ENCODE measurements at places on chromosomes 5 and 9. TPM values are rescaled to one million over a fixed set of nuclear protein-coding genes. Genes with fewer than 3 reads are reported as not detected.

The TAF11L10 gene
- total RNA-seq: not detected

The HMCN2 gene
- total RNA-seq: 2.4 TPM

The RNF44 gene
- 14.7 TPM for total RNA-seq

The FRMD3 gene
- 5.2 TPM for total RNA-seq

The ANKRD18B gene
- not detected for total RNA-seq

The PKD2L2 gene
- total RNA-seq: not detected

The WHRN gene
- total RNA-seq: 4.1 TPM

The AMBP gene
- total RNA-seq: not detected

- DNase-seq: no peak
These were observed 50.7 kb downstream of the WNK2 start for GRCh38 chr9:93234600-93234999.

DNA sequence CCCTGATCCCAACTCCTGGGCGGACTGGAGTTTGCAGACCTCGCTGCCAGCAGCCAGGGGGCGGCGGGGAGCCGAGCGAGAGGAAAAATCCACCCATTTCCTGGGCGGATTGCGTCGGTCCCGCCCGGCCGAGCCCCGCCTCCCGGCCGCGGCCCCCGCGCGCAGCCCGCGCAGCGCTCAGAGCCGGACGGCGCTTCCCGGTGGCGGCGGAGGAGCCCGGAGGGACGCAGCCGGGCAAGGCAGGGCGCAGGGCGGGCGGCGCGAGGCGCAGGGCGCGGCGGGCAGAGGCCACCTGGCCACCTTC is at the start of gene OLFM1:
TSS of gene OLFM1 (plus strand) at position 180 of the 304 bp plus-strand sequence. CDS start 322 bp downstream, outside the sequence.
- no peak for DNase-seq

- DNase-seq: no peak
These were observed 823.3 kb upstream of the DMAC1 start for GRCh38 chr9:8622871-8623270.

- no peak for DNase-seq
These were observed 209.1 kb upstream of the ADCY2 start for GRCh38 chr5:7186818-7187217.

GRCh38 chr5:73948720-73949119 is 322.7 kb downstream of the ARHGEF28 start:
- DNase-seq: no peak

- DNase-seq: no peak
These were observed 136.3 kb downstream of the MYO10 start for GRCh38 chr5:16799796-16800195.

- no peak for DNase-seq
These were observed 321.7 kb downstream of the MLLT3 start for GRCh38 chr9:20300430-20301115.

DNA sequence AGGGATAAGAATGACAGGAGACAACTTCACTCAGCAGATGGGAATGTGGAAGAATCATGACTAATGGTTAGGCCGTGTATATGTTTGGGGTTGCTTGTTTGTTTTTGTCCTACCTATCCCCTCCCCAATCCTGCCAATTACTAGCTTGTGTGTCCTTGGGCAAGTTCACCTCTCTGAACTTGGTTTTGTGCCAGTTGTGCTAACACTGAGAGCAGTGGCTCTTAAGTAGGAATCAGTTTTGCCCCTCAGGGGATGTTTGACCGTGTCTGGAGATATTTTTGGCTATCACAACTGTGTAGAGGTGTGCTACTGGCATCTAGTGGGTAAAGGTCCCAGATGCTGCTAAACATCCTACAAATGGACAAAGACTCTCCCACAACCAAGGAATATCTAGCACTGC is 287.0 kb downstream of the DMRT2 start:
- DNase-seq: no peak

DNA sequence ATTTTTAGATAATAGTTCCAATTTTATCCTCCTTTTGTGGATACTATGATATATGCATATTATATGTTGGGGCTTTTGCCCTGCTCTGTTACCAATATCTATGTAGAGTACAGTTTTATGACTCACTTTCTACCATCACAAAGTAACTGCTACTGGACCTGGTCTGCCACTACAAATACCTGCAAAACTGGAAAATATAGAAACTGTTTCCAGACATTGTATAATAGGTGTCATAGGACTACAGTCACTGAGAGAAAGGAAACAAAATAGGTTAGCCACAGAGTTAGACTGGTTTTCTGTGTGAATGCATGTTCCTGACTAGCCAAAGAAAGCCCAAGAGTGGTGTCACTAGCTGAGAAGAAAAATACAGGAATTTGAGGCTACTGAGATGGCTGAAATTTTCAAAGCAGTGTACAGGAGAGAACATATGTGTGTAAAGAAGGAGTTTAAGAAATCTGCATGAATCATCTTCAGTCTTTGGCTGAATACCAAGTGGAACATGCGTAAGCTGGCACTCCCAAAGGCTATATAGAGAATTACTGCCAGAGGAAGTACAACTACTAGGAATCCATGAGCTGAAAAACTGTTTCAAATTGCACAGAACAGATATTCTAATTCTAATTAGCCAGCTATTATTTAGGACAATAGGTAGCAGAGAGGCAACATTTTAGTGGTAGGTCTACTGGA is 29.0 kb upstream of the FAM174A start:
- no peak for DNase-seq

DNA sequence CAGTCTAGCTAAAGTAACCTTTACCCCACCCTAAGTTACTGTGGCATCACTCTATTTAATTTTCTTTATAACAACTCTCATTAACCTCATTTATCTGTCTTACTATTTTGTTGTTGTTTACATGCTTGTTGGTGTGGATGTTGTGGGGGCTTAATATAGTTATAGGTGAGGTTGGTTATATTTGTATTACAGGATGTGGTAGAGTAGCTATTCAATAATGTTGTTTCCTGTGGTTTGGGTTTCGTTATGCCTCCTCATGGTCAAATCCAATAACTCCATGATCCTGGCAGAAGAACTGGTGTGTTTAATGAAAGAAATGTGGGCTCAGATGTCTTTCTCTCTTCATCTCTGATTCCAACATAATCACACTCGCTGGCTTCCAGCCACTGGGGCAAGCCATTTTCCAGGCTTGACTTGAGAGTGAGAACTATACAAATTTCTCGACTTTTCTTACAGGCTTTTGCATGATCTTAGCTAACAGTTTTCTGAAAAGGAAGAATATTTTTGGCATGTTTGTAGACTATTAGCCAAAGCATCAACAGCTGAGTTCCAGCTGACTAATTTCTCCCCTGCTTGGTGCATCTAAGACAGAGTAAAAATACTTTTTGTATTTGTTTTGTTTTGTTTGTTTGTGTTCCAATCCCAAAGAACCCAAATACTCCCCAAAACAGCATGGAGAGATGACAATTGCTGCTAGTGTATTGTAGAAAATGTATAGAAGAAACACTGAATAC is 303.7 kb upstream of the PAPPA start:
- DNase-seq: no peak

DNA sequence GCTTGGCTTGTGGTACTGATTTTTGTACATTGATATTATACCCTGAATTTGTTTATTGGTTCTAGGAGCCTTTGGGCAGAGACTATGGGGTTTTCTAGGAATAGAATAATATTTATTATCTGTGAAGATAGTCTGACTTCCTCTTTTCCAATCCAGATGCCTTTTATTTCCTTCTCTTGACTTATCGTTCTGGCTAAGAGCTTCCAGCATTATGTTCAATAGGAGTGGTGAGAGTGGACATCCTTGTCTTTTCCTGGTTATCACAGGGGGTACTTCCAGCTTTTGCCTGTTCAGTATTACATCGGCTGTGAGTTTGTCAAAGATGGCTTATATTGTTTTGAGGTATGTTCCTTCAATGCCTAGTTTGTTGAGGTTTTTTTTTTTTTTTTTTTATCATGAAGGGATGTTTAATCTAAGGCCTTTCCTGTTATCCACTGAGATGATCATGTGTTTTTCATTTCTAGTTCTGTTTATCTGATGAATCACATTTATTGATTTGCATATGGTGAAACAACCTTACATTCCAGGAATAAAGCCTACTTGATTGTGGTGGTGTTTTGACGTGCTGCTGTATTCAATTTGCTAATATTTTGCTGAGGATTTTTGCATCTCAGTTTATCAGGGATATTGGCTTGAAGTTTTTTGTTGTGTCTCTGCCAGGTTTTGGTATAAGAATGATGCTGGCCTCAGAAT is 77.5 kb downstream of the CERT1 start:
- DNase-seq: no peak

- DNase-seq: no peak
These were observed 34.3 kb downstream of the PCA3 start for GRCh38 chr9:76798527-76798926.

DNA sequence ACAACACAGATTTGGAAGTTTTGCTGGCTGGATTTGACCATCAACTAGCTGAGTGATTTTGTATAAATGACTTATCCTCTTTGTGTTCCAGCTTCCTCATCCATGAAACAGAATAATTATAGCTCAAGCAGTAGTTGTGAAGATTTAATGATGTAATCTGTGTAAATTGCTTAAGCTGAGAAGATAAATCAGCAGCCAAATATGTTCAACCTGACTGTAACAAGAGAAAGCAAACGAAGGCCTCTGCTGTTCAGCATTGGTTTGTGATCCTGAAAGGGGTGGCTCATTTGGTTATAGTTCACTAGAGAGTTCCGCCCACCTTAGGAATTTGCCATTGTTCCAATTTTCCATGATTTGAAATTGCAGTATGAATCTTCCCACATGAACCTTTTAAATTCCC is 75.7 kb upstream of the CCDC112 start:
- DNase-seq: no peak

- no peak for DNase-seq
These were observed 47.9 kb upstream of the BASP1 start for GRCh38 chr5:17169507-17169906.

GRCh38 chr5:160453751-160454150 is 32.1 kb downstream of the PTTG1 start:
- no peak for DNase-seq

- no peak for DNase-seq
These were observed 78.3 kb downstream of the PARP8 start for GRCh38 chr5:50744776-50745175.

DNA sequence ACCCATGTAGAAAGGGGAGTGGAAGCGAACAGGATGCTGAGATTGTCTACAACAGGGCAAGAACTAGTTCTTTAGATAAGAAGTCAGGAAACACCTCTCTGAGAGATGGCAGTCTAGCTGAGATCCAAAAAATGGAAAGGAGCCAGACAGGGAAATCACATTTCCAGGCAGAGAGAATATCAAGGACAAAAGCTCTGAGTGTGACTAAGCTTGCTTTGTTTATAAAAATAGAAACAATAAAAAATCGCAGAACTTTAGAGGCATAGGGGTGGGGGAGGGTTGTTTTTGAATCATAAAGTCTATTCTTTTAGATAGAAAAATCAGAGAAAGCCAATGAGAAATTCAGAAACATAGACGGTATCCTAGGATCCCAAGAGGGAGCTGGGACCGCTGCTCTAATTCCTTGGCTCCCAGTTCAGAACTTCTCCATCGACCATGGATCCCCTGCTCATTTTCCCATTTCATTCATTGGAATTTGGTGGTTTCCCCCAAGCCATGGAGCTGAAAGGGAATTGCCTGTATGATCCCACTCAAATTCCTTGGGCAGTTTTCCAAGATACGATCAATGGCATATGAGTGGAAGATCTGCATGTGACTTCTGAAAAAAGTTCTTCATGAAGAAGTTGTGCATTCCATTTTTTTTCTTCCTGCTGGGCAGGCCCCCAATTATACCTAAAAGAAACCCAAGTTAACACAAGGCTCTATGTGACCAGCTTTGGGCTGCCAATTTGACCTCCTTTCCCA is 182.0 kb downstream of the GRIA1 start:
- no peak for DNase-seq

GRCh38 chr5:181242031-181242451 is 1.7 kb downstream of the RACK1 start:
- no peak for DNase-seq

DNA sequence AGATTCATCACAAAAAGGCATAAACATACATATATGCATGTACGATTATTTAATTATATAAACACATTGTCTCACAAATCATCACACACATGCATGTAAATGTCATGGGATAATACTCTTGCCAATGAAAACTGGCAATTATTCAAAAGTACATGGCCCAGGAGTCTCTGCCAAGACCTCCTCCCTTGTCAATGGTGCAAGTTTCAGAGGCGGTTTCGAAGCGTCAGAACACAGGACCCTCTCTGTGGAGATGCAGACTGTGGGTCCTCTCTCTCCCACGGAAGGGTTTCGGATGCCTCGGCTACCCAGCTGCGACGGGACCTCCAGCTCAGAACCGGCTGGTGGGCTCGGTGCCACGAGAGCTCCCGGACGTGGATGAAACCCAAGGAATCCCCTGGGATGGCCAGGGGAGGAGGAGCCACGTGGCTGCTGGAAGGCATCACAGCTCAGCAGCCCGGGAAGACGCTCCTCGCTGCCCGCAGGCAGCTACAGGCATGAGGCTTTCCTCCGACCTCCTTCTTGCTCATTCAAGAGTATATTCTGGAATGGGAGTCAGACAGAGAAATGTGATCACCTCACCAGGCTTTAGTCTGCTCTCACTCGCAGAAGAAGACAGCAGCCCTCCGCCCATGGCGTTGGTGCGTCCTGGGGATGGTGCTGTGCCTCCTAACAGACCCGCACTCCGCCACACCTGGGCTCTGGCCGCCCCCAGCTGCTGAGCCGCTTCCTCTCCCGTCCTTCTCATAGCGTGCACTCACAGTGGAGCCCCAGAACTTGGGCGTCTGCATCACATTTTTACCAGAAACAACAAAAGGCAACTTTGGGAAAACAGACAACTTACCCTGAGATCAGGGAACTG is 308.8 kb downstream of the IRX2 start:
- DNase-seq: no peak

- no peak for DNase-seq
These were observed 298.1 kb downstream of the PJA2 start for GRCh38 chr5:109111680-109112079.

- no peak for DNase-seq
These were observed 171.7 kb downstream of the MAT2B start for GRCh38 chr5:163677092-163677491.

GRCh38 chr5:129359450-129359849 is 100.6 kb upstream of the ADAMTS19 start:
- no peak for DNase-seq

DNA sequence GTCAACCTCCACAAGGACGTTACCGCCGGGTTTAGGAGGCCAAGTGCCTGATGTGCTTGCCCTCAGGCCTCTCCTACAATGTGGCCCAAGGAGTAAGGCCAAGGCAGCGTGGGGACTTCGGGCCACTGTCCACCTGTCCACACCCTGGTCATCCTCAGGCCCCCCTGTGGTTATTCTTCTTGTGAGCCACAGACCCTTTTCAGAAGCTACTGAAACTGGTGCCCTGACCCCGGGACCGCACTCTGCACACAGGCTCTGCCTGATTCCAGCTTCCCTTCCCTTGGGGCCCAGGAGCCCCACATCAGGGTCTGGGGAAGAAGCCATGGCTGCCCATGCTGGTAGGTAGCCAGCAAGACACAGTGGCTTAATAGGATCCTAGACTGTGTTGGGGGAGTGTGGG is 128.8 kb downstream of the OLFM1 start:
- DNase-seq: no peak

GRCh38 chr5:74199436-74200210 is 440.9 kb downstream of the ENC1 start:
- no peak for DNase-seq

DNA sequence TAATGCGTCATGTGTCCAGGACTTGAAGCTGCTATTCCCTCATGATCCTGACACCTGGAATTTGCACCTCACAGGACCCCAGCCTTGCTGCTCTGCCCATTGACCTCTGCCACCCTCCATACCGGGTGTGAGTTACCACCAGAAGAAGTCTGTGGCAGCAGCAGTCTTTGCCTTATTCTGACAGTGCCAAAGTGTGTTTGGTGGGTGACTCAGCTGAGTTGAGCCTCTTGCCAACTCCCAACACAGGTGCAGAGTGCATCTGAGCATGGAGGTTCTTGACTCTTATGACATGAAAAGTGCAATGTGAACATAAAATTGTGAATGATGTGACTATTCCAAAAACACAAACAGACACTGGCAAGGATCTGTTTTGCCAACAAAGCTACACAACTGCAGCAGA is 1166.5 kb upstream of the CDH18 start:
- no peak for DNase-seq
